HEK293T (cell line): ENCODE measurements at places on chromosomes 1 and 21.

- no peak for DNase-seq
These were observed 227.6 kb downstream of the LMO4 start for GRCh38 chr1:87556326-87556725.

- DNase-seq: peak; percentile 98
These were observed at the start of gene CEP85 for GRCh38 chr1:26233903-26234643. CEP85 (plus strand) TSS chr1:26234200; CDS start chr1:26239784, 5,584 bp downstream.

DNA sequence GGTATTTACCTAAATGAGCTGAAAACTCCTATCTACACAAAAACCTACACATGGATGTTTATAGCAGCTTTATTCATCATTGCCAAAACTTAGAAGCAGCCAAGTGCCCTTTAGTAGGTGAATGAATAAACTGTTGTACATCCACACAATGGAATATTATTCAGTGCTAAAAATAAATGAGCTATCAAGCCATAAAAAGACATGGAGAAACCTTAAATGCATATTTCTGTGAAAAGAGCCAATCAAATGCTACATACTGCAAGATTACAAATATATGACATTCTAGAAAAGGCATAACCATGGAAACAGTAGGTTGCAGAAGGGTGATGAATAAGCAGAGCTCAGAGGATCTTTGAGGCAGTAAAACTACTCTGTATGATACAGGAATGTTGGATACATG lies 23.3 kb downstream of the ABCB10 start:
- no peak for DNase-seq

DNA sequence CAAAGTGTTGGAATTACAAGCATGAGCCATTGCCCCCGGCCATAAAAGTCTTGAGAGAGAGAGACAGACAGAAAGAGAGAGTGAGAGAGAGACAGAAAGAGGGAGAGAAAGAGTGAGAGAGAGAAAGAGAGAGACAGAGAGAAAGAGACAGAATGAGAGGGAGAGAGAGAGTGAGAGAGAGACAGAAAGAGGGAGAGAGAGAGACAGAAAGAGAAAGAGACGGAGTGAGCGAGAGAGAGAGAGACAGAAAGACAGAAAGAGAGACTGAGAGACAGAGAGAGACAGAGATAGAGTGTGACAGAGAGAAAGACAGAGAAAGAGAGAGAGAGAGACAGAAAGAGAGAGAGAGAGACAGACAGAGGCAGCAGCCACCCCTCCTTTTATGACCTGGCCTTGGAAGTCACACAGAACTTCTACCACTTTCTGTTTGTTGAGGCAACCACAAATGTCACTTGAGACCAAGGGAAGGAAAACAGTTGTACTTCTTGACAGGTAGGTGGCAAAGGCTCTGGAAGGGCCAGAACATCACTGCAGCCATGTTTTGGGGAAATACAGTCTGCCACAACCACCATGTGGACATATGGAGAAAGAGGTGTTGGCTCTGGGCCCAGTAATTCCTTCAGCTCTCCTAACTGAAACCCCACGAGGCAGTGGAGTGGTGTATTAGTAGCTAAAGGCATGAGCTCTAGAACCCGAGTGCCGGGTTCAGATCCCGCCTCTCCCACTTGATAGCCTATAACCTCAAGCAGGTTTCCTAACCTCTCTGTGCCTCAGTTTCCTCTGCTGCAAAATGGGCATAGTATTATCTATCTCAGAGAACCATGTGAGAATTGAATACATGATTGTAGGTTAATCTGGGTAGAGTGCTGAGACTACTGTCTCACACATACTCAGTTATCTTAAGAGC lies 50.6 kb downstream of the TNFRSF8 start:
- DNase-seq: no peak

DNA sequence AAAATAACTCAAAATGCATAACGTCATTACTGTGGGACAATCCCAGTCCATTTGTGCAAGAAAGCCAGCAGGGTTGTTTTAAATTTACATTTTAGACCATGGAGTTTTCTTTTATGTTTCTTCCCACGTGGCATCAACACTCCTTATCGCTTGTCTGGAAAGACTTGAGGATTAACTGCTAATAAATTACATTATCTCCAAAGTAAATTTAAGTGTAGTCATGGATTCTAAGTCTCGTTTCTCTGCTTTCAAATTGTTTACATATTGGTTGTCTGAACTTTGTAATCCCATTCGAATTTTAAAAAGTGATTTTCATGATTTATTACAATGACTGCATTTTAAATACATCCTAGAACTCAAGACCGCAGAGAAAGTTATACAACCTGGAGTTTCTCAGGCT lies 119.3 kb upstream of the ADAMTS5 start:
- no peak for DNase-seq

DNA sequence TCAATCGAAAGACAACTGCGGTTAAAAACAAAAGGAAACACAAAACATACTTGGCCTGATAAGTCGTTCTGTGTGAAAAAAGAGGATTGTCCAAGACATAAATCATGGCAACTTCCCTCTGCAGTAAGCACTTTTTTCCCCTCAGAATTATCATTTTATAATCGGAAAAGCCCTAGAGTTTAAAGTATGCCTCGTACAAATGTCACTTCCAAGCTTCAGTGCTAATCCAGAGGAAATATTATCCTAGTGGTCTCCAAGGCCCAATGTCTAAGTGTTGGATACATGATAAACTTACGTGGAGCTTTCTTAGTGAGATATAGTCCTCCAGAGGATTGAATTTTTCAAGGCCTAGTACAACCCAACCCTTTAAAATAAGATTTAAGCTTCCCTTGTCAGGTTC lies 11.2 kb upstream of the NTMT2 start:
- no peak for DNase-seq

GRCh38 chr1:209884665-209885117 lies 53.3 kb upstream of the SYT14 start:
- DNase-seq: peak; percentile 65

GRCh38 chr1:152565115-152565514 lies 1.5 kb downstream of the LCE3E start:
- DNase-seq: no peak

- DNase-seq: no peak
These were observed 37.3 kb downstream of the ADARB1 start for GRCh38 chr21:45111703-45112102.

DNA sequence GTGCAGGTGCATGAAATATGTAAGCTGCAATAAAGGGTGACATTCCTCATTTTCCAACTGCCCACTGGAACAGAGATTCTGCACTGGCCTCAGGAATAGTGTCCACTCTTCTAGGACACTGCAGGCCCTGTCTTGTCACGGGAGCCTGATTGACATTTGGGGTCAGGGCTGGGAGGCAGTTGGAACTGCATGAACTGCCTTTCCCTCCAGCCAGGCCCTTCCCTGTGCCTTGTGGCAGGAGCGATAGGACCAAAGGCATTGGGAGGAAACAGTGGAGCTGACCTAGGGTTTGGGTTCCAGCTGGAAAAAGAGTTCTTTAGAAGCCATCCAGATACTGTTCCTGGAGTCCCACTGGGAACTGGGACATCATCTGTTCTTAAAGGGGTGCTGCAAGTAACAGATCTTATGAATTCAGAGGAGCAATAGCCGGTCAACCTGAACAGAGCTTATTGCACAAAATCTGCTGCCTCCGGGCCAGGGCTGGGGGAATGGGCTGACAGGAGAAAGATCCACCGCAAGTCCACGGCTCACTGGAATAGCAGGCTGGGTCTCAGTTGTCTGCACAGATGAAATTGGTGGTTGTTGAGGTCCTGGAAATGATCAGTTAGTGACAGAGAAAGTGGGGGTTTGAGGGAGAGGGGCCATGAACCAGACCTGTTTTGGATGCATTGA lies 451.7 kb downstream of the CAMTA1 start:
- no peak for DNase-seq

DNA sequence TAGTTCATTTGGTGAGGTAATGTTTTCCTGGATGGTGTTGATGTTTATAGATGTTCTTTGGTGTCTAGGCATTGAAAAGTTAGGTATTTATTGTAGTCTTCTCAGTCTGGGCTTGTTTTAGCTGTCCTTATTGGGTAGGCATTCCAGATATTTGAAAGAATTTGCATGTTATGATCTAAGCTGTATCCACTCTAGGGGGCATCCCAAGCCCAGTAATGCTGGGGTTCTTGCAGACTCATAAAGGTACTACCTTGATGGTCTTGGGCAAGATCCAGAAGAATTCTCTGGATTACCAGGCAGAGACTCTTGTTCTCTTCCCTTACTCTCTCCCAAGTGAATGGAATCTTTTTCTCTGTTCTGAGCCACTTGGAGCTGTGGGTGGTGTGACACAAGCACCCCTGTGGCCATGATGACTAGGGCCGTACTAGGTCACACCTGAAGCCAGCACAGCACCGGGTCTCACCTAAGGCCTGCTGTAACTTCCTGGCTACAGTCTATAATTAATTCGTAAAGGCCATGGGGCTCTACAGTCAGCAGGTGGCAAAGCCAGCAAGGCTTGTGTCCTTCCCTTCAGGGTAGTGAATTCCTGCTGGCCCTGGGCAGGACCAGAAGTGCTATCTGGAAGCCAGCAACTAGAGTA lies 74.8 kb upstream of the PDE4B start:
- no peak for DNase-seq

DNA sequence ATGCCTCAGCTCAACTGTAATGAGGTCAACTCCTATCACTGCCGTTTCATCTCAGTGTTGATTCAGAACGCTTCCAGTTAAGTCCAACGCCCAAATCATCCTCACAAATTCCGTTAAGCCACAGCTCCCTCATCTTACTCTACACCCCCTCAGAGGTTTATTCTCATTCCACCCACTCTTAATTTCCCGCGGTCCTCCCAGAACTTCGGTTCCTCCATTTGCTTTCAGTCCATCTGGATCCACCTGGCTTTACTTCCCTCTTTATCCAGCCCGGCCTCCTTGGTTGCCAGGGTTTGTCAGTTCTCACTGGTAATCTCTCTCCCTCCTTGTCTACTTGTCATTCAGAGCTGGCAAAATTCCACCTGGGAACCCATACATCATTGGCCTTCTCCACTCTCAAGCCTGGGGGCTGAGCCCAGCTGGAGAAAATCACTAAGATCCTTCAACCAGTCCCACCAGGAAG lies 51.3 kb upstream of the RUNX1 start:
- no peak for DNase-seq

- DNase-seq: no peak
These were observed 396.7 kb downstream of the PTPRU start for GRCh38 chr1:29632806-29633615.

GRCh38 chr1:226308723-226309397 lies at the start of gene LIN9:
LIN9 (minus strand) TSS chr1:226309164; CDS start chr1:226309139, 25 bp downstream.
- DNase-seq: peak; percentile 95

DNA sequence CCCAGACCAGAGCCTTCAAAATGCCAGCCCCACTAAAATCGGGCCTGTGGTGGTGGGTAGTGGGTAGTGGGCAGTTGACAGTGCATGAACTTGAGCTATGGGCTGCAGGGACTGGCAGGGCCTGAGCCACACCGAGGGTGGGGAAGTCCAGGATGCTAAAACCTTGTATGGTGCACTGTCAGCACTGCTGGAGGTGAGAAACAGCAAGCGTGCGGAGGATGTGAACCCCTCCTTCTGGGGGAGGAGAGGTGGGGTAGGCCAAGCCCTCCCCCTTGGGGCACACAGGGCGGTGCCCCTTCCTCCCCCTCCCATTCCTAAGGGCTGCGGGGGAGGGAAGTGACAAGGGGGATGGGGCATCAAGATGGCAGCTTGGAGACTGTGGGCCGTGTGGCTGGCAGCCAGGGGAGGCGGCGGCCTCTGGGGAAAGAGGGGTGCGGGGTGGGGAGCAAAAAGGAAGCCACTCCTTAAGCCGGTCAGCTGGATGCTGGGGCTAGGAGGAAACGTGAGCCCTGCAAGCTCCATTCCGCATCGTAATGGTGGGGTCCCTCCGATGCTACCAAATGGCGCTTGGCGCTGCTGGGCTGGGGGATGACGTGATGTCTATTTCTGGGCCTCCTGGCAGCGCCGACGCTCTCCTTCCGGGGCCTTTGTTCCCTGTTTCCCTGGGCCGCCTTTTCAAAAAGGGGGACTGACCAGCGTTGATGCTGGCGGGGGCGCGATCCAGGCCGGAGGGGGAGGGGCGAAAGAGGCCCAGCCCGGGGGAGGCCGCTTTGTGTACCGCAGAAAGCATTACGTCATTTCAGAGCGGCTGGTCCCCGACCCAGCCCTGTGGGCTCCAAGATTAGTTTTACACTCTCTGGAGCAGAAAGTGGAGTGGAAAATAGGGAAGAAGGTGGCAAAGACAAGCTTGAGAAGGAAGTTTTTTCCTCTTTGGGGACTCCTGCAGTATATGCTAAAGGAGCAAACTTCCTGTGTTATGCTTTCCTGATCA lies 809 bp downstream of the SYT11 start:
- no peak for DNase-seq

DNA sequence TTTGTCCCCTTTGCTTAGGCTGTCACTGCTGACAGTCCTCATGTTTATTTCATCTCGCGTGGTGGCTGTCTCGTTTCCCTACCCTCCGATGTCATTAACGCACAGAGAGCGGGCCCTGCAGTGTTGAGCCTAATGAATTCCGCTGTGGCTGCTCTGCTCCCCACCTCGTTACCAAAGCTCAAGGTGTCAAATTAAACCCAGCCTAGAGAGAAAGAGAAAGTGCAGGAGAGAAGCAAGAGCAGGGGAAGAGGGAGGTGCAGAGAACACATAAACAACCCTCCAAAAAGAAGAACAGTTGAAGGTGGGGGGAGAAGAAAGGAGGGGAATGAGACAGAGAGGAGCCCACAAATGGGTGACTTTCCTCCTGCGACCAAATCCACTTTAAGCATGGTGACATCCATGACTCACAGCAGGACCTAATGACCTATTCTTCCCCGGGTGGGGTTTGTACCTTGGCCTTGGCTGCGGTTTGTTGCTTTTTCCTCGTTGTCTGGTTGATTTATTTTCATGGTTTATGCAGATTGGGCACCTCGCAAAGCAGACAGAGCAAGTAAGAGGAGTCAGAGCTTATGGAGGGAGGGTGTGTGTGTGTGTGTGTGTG lies 92.5 kb downstream of the PBX1 start:
- peak; percentile 21 for DNase-seq

GRCh38 chr1:151915061-151915686 lies 5.9 kb upstream of the THEM4 start:
- no peak for DNase-seq

DNA sequence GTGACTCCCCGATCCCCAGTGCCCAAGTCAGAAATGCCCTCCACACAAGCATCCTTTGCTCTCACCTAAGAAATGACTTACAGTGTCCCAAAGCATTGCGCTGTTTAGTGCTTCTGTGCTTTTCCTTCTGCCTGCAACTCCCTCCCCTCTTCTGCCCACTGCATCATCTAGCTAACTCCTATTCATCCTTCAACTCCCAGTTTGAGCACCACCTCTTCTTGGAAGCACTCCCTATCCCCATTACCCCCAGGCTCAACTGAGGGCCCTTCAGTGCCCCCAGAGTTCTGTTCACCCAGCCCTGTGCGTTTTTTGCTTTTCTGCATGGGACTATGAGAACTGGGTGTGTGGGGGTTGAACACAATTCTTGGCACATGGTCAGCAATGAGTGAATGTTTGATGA lies 10.0 kb downstream of the KCNQ4 start:
- DNase-seq: no peak

DNA sequence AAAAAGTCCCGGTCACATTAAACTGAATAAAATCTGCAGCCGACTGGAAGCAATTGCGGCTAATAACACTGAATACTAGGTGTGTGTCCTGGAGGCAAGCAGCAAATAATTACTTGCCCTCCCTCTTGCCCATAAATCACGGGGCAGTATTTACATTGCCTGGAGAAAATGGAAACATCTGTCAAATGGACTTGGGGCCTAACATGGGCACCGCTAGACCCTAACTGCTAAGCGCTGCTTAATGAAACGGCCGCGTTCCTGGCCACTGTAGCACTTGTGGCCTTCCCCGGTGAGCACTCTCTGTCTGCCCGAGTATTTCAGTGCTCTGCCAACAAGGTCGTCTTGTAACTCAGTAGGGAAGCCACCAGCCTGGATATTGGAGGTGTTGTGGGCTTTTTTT lies 23.9 kb upstream of the KNCN start:
- DNase-seq: peak; percentile 16
